ENCODE measurements at places on chromosomes 5 and 9.
A peak's percentile ranks its signal among the peaks of the same experiment; 100 is the strongest.

DNA sequence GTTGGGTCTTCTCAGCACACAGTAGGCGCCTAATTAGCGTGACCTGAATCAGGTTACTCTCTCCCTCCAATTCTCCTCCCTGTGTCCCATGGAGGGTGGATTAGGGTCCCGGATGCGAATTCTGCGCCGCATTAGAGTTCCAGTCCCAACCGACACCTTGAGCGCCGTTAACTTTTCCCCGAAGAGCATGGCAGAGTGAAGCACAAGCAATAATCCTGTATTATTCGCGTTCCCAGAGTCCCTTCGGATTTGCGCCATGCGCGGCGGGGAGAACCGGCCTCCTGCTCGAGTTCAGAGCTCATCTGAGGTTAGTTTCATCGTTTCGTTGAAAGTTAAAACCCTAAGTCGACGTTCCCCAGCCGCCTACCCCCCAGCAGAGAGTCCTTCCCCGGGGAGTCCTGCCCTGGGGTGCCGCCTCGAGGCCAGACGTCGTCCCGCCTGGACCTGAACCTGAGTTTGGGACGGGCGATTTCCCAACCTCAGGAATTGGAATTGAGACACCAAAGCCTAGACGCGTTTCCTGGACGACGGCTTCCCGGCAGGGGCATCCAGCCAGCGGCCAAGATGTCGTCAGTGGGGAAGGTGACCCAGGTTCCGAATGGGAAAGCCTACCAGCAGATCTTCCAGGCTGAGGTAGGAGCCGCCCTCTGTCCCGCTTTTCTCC, at the start of gene CCDC180:
CCDC180 (plus strand) TSS at position 160 of the 664 bp plus-strand sequence; CDS start at position 565, 405 bp downstream.
- no peak for DNase-seq

- DNase-seq = no peak
Observed at GRCh38 chr5:82274343-82275211, 3.6 kb downstream of the RPS23 start.

- DNase-seq = no peak
Observed at GRCh38 chr9:116323012-116323411, 169.4 kb downstream of the PAPPA start.

GRCh38 chr5:15776346-15776745, 276.4 kb downstream of the FBXL7 start:
- DNase-seq = no peak

DNA sequence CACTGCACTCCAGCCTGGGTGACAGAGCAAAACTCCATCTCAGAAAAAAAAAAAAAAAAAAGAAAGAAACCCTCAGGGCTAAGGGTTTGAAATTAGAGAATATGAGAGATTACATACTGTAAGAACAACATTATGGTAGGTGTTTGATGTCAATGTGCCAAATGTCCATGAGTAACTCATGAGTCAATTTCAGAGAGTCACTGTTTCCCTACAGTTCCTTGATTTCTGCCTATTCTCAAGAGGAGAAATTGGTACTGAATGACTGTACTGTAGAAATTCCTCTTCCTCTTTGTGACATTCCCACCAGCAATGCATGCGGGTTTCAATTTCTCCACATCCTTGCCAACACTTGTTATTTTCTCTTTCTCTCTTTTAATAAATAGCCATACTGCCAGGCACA, 35.2 kb downstream of the MARVELD2 start:
- DNase-seq = peak; percentile 61

- peak; percentile 51 for DNase-seq
Observed at GRCh38 chr9:37801287-37801850, 772 bp downstream of the DCAF10 start.

DNA sequence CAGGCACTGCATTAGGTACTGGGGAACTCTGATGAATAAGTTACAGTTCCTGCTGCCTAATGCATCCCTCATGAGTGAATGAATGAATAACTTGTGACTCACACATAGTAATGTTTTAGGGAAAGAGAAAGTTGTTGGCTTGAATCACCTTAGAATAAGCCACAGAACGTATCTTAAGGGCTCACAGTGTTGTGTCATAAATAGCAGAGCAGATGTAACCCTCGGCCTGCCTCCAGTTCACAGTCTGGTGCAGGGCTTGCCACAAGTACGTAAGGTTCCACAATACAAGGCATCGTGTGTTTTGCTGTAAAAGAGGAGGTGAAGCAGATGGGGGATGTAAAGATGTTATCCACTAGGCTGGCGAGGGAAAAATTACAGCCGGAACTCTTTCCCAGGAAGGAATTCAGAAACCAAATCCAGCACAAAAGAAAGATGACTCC, 218.7 kb downstream of the TRPM3 start:
- no peak for DNase-seq

GRCh38 chr5:159536166-159536565, 205.9 kb upstream of the IL12B start:
- DNase-seq = no peak

- no peak for DNase-seq
Observed at GRCh38 chr5:112862085-112862484, 998 bp downstream of the SRP19 start.

DNA sequence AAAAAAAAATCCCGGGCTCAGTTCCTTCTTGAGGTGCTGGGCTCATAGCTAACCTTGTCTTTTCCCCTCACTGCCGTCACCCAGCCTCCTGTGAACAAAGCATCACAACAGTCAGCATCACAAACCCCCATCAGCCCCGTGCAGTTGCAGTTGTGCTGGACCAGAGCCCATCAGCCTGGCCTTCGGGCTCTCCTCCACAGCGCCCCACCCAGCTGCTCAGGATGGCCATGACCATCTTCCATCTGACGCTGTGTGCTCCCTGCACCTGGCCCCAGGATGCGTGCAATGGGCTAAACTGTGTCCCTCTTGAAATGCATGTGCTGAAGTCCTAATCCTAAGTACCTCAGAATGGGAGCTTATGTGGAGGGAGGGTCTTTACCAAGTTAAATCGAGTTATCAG, 48.1 kb downstream of the NSUN2 start:
- no peak for DNase-seq

Data from inflammatory macrophage treated with lipopolysaccharide for 1 hour (primary cell).